ENCODE measurements at places on chromosomes 2 and 18.

DNA sequence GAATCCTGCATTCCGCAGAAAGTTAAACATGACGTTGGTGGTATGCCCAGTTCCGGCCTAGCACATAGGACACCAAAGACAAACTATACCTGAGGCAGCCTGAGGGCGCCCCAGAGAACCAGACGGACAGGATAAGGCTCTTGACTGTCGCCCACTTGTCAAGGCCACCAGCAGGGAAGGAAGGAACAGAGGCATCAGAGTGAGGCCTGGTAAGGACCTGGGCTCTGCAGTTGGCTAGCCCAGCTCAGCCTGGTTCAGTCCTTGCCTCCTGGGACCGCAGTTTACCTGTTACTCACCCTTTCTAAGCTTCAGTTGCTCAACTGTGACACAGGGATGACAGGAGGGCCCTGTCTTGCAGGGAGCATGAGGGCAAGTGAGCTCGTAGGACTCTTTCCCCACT lies 82.1 kb downstream of the ACTR2 start:
- no peak for DNase-seq

DNA sequence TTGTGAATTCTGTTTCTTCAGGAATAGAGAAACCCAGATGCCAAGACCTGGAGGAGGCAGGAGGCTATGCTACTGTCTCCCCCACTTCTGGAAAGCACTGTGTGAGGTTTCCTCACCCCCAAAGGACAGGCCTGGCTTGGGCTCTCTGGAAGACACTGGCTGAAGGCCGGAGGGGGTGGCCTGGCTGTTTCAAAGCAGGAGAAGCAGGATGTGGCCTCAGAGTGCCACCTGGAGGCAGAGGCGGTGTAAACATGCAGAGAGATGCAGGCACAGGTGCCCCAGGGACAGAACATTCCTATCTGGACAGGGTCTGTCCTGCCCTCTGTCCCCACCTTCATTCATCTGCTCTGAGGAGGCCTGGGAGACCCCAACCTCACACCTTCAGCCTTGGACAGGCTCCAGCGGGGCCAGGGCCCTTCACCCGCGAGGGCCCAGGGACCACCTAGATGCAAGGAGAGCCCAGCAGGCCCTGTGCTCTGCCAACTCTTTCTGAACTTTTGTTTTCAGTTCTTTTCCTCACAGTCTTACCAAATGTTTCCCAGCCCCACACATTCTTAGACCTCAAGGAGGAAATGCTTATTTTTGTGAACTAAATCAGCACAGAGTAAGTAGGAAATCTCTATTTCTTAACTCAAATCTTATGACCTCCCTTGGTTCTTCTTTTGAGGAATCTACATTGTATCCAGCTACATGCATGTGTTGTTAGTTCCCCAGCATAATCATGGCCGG lies 79.2 kb downstream of the LONRF2 start:
- DNase-seq: no peak

DNA sequence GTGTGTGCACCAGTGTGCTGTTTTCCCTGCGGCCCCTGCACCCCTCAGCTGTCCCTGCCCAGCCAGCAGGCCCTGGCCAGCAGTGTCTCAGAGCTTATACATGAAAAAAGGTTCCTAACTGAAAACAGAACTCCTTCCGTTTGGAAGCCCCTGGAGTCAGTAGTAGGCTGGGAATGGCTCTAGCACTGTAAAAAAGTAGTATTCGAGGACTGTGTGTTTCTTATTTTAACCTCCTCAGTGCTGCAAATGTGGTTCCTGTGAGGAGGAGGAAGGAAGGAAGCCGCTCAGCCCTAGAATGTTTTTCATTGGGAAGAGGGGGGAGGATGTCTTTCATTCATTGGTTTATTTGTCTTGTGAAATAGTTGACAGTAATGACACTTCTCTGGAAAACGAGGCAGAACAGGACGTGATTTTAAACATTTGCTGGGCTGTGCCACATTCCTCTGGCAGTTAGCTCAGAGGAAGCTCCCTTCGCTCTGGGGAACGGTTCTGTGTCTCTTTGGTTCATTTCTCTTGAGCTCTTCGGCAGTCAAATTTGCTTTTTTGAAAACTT lies 103.5 kb downstream of the SPTBN1 start:
- no peak for DNase-seq

DNA sequence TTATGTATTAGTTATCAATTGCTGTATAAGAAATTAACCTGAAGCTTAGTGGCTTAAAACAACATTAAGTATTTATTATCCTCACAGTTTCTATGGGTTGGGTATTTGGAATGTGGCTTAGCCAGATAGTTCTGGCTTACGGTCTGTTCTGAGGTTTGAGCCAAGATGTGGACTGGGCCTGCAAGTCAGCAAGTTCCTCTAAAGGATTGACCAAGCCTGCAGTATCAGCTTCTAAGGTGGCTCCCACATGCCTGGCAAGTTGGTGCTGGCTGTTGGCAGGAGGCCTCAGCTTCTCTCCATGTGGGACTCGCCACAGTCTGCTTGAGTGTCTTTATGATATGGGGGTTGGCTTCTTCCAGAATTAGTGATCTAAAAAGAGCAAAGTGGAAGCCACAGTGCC lies 45.0 kb upstream of the TCF4 start:
- no peak for DNase-seq

DNA sequence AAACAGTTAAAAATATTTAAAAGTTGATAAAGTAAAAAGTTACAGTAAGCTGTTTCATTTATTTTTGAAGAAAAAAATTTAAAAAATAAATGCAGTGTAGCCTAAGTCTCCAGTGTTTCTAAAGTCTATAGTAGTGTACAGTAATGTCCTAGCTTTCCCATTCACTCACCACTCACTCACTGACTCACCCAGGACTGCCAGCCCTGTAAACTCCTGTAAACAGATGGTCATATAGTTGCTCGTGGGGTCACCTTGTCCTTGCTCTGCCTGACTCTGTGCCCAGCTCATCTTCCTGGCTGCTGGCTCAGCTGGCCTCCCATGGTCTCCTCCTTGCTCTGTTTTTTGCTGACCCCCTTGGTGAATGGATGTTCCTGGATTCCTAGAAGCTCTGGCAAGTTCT lies 180.3 kb downstream of the VAPA start:
- DNase-seq: no peak

DNA sequence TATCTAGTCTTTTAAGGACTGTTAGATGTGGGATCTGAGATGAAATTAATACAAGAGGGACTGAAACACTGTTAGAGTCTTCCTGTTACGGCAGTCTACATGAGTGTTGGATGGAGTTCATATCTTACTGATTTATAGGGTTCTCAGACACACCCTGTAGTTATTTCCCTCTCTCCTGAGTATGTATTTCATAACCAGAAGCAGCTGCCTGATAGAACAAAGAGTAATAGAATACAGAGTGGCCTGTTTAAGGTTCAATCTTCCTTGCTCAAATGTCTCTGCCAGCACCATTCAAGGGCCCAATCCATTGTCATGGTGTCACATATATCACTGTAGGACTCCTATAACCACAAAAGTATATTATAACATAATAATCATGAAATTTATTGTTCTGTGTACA lies 1229.1 kb upstream of the ACVR2A start:
- DNase-seq: no peak

DNA sequence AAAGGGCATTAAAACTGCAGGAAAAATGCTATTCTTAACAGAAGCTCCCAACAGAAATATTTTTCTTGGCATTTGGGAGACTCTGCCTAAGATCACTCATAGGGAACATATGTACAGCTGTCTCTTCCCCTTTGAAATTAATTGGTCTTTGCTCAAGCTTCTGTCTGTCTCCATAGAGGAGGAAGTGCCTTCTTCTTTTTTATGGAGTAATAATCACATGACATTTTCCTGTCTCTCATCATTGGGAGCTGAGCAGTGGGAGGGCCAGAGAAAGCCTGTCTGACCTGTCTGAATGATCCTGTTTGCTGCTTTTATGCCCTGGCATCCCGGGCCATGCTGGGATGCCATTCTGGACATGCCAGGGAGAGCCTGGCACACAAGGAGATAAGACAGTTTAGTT lies 145.6 kb downstream of the AQP4 start:
- no peak for DNase-seq

DNA sequence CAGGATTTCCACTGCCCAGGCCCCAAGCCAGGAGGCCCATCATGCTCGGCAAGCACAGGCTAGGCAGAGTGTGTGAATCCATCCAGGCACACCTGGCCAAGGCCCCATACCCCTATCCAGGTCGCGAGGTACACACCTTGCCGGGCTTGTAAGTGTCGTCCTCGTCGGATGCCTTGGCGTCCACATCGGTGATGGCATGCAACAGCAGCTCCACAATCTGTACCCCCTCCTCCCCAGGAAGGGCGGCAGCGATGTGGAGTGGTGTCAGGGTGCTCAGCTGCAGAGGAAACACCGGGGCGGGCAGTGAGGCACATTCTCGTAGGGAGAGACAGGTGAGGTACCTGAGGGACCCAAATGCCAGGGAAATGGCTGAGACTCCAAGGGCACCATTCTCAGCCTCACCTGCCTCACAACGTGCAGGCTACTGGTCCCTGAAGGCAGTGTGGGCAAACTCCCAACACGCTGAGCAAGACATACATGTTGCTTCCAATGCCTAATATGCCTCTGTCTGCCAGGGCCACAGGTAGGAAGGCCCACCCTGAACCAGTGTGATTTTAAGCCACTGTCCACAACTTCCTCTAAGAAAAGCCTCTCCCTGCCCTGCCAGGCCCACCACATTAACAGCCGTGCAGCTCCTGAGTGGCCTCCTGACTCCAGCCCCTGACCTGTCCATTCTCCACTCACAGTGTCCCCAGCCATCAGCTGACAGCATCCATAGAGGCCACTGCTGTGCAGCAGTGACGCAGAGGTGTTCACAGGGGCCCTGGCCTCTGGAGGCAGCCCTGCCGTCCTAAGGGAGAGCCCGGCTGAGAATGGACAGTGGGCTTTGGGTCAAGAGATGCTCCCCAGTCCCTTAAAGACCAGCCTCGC lies 44.9 kb downstream of the ANKMY1 start:
- DNase-seq: no peak

DNA sequence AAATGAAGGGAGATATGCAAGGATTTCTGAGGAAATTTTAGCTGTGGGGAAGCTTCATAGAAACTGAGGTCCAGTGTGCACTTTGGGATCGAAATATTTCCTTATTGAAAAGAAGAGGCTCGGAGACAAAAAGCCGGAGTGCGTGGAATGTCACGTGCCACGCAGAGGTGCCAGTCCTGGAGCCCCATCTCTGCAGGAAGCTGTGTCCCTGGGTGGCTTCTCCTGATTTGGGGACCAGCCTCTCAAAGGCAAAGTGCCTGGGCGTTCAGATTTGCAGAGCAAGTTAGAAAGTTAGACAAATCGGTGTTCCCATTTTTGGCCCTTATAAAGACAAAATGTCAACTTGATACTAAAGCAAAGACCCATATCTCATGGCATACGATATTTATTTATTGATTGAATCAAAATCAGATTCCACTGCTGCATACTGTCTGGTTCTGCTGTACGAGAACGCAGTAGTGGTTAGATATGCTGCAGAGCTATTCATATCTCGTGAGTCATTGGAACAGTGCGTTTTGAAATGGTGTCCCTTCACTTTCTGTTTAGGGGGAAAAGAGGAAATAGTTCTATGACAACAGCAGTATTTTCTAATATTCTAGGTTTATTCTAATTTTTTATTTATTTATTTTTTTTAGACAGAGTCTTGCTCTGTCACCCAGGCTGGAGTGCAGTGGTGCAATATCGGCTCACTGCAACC lies 9.1 kb upstream of the ATG16L1 start:
- DNase-seq: no peak

DNA sequence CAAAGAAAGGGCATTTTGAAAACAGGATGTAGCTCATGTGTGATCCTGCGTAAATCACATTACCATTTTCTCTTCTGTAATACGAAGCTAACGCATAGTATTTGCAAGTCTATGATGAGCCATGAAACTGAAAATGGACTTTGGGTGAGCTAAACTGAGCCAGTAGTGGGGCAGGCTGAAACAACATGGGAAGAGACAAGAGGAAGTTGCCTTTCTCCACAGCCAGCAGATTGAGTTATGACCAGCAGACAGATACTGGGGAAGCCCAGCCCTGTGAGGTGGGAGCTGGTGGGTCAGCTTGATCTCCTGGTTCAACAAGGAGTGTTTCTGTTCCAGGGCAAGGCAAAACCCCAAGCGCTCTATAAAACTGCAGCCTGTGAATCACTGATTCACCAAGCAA lies 11.8 kb downstream of the CYRIA start:
- DNase-seq: no peak

GRCh38 chr2:96233880-96234316 lies 25.3 kb upstream of the STARD7 start:
- DNase-seq: no peak

GRCh38 chr18:76447258-76447890 lies 47.7 kb downstream of the ZNF516 start:
- DNase-seq: no peak
